Heart left ventricle (tissue), 16 donors: ENCODE measurements at places on chromosomes 11 and 22. TPM values are rescaled to one million over a fixed set of nuclear protein-coding genes. Genes with fewer than 3 reads are reported as not detected.
A peak's percentile ranks its signal among the peaks of the same experiment; 100 is the strongest.

GRCh38 chr11:102553835-102554282 lies 23.3 kb upstream of the MMP7 start:
- DNase-seq, result no peak

GRCh38 chr11:70504246-70505020 lies 106.1 kb downstream of the CTTN start:
- DNase-seq, result peak; percentile 58

GRCh38 chr11:84788220-84788619 lies 838.9 kb downstream of the DLG2 start:
- no peak for DNase-seq

FAM227A gene
- polyA plus RNA-seq, result 0.30 TPM

GRCh38 chr11:69022260-69022659 lies 9.2 kb upstream of the MRGPRF start:
- no peak for DNase-seq
